Vagina (tissue), 2 donors: ENCODE measurements at places on chromosomes 7 and 10. TPM values are rescaled to one million over a fixed set of nuclear protein-coding genes. Genes with fewer than 3 reads are reported as not detected.
A peak's percentile ranks its signal among the peaks of the same experiment; 100 is the strongest.

DNA sequence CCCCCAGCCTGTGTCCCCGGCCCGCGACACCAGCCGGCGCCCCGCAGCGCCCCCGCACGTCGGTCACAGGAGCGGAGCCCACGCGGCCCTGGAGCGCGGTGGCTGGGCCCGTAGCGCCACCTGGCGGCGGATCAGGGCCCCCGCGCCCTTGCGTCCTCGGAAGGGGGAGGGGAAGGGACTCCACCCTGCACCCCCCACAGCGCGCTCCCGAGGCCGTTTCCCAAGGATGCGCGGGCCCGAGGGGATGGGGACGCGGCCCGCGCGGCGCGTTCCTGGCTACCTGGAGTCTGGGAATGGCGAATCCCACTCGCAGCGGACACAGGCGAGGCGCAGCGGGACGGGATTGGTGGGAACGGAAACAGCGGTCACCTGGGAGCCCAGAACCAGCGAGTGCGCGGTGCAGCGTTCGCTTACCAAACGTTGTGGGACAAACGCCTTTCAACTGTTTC, 23.8 kb upstream of the MKI67 start:
- H3K36me3 ChIP-seq: no peaks in the 10 kb centered on the region
- H3K27ac ChIP-seq: no peak overlapping the region

Gene CALD1
- 343 TPM for total RNA-seq

DNA sequence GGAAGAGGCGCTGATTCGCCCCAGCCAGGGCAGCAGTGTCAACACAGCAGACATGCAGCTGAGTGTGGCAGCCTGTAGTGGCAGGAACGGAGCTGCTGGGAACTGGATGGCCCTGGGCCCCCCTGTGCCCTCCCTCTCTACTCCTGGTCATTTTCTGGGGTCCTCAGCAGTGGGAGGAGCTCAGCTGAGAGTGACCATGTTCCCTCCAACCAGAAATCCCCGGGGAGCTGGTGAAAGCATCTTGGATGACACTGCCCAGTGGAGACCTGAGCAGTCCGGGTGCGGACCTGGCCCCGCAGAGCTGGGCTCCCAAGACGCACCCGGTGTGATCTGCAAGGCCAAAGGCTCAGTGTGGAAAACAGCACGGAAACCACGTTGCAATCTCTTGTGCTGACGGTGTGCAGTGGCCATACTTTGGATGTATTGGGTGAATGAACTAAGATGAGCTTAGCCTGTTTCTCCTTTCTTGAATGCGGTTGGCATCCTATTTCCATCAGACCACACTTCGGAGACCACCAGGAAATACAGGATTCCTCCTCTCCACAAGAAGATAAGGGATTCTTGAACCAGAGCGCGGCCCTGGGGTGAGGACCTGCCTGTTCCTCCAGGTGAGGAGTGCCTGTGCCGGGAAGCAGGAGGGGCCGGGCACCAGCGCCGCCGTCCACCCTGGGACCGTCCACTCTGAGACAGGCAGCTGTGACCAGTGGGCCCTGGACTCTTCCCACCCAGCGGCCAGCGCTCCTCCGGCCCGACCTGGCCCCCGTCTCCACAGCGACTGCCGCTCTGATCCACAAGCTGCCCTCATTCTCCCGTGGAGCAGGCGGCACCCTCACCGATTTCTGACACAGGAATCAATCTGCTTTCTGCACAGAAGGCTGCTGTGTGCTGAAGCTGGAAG, 93.5 kb upstream of the DIP2C start:
- H3K36me3 ChIP-seq: no peaks in the 10 kb centered on the region
- DNase-seq: peak; percentile 74
- H3K27ac ChIP-seq: no peak overlapping the region
- H3K4me3 ChIP-seq: no peak overlapping the region
- no peaks in the 10 kb centered on the region for H3K27me3 ChIP-seq
- peaks cover 10% of the 10 kb centered on the region for H3K4me1 ChIP-seq

Gene NPY4R2
- total RNA-seq: 0.49 TPM

Gene ZWINT
- 3.9 TPM for total RNA-seq

DNA sequence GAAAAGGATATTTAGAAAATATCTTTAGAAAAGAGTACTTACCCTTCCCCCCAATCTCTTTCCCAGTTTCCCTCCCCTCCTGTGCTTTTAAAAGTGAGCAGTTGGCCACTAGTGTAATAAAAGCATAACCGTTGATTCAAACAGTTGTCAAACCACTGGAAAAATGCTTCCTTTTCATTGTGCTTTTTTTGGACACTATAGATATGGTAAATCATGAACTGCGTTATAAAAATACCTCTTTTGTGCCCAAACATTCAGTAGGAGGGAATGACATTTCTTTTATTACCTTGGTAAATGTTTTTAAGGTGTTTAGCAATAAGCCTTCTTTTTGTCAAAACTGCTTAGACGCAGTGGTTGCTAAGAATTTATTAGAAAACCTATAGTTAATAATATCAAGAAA, 232.4 kb downstream of the SLC25A13 start:
- no peaks in the 10 kb centered on the region for H3K36me3 ChIP-seq
- no peak for DNase-seq
- no peaks in the 10 kb centered on the region for H3K27me3 ChIP-seq
- no peak overlapping the region for H3K27ac ChIP-seq
- H3K4me1 ChIP-seq: no peaks in the 10 kb centered on the region
- no peak overlapping the region for H3K4me3 ChIP-seq

- H3K27me3 ChIP-seq: no peaks in the 10 kb centered on the region
- H3K4me3 ChIP-seq: no peak overlapping the region
- no peak overlapping the region for H3K27ac ChIP-seq
- no peak for DNase-seq
- no peaks in the 10 kb centered on the region for H3K36me3 ChIP-seq
- H3K4me1 ChIP-seq: no peaks in the 10 kb centered on the region
Measured at GRCh38 chr7:120806669-120807068, 51.3 kb downstream of the TSPAN12 start.

GRCh38 chr7:139634087-139634486, 110.6 kb downstream of the CLEC2L start:
- H3K27ac ChIP-seq: no peak overlapping the region
- H3K36me3 ChIP-seq: no peaks in the 10 kb centered on the region
- no peaks in the 10 kb centered on the region for H3K4me1 ChIP-seq
- H3K27me3 ChIP-seq: no peaks in the 10 kb centered on the region
- no peak overlapping the region for H3K4me3 ChIP-seq

DNA sequence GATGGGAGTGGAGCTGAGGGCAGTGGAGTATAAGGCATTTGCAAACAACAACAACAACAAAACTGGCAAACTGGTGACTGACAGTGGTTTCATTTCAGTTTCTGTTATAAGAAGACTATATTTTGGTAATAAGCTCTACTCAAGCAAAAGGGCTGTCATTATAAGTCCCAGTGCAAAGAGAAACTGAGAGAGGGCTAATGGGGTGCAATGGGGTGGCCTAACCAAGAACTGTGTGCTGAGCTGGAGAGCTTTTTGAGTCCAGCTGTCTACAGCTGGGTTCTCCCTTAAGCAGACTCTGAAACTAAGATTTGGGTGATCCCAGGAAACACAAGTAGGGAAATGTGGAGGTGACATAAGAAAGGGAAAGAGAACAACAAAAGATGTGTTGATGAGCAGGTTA, 439.3 kb downstream of the ADRA2A start:
- H3K27ac ChIP-seq: no peak overlapping the region
- no peak for DNase-seq
- no peaks in the 10 kb centered on the region for H3K4me1 ChIP-seq
- no peak overlapping the region for H3K4me3 ChIP-seq
- no peaks in the 10 kb centered on the region for H3K36me3 ChIP-seq

- DNase-seq: no peak
- H3K27ac ChIP-seq: no peak overlapping the region
- no peak overlapping the region for H3K4me3 ChIP-seq
Measured at GRCh38 chr7:68146983-68147382, 1150.3 kb downstream of the TYW1 start.

DNA sequence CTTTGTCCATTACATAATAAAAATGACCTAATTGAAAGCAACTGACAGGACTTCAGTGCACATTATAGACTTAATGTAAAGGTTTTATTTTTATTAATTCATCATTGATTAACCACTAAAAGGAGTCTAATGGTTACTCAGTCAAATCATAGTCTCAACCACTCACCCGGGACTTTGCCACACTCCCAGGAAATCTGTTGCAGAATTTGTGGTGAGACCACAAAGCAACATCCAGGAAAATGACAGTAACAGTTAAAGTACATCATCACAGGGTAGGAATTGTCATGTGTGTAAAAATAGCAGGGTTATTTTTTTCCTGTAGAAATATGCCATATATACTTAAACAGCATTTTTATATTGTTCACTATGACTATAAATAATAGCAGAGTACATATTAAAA, 6.3 kb upstream of the HGF start:
- H3K36me3 ChIP-seq: no peaks in the 10 kb centered on the region
- no peak for DNase-seq
- H3K27ac ChIP-seq: no peak overlapping the region
- H3K4me3 ChIP-seq: no peak overlapping the region
- H3K4me1 ChIP-seq: no peaks in the 10 kb centered on the region

Gene XRCC2
- 1.7 TPM for total RNA-seq

DNA sequence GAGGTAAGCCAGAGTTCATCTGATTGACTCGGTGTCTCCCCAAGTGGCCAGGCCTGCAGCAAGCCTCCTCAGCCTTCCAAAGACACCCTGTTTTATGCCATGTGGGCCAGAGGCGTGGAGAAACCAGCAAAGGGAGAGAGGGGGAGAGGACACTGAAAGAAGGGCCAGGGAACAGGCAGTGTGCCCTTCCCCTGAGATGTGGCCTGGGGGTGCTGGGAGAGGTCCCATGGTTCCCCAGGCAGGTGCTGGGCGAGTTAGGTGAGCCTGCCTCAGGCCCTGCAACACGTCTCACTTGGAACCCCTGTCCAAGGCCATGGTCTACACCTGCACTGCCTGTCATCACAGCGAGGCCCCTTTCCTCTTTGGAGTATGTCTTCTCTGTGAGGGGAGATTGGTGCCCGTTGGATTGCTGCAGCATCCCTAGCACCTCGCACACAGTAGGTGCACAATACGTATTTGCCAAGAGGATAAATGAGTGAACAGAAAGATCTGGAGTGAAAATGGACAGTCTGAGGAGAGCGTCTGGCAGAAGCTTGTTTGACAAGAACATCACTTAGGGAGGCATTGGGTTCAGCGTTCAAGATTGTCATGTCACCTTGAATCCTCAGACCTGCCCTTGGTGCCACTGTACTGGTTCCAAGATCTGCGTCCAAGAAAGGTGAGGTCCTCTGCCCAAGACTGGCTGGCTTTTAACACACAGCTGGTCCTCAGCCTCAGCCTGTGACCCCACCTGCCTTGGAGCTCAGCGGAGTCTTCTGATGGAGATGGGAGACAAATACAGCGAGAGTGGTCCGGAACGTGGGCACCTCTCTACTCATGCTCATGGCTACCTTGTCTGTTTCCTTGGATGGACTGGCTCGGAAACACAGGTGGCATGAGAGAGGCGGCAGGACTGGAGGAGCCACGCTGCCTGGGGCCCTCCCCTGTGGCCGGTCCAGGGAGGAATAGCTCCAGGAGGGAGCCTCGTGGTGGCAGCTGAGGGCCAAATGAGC, 39.8 kb upstream of the NUB1 start:
- no peaks in the 10 kb centered on the region for H3K36me3 ChIP-seq
- no peak overlapping the region for H3K4me3 ChIP-seq
- H3K27ac ChIP-seq: no peak overlapping the region
- DNase-seq: peak; percentile 77
- H3K4me1 ChIP-seq: peaks cover 9% of the 10 kb centered on the region

- no peaks in the 10 kb centered on the region for H3K27me3 ChIP-seq
- no peak for DNase-seq
- peak within 1 kb of the TSS; percentile 83 for H3K27ac ChIP-seq
- H3K4me3 ChIP-seq: peak within 1 kb of the TSS; percentile 87
- H3K4me1 ChIP-seq: no peaks in the 10 kb centered on the region
Measured at GRCh38 chr7:90595801-90596670, at the start of gene CDK14. TSS of gene CDK14 (plus strand) at chr7:90596321. CDS start at chr7:90596628, 307 bp downstream.

Gene SPDYE2B
- not detected for total RNA-seq

DNA sequence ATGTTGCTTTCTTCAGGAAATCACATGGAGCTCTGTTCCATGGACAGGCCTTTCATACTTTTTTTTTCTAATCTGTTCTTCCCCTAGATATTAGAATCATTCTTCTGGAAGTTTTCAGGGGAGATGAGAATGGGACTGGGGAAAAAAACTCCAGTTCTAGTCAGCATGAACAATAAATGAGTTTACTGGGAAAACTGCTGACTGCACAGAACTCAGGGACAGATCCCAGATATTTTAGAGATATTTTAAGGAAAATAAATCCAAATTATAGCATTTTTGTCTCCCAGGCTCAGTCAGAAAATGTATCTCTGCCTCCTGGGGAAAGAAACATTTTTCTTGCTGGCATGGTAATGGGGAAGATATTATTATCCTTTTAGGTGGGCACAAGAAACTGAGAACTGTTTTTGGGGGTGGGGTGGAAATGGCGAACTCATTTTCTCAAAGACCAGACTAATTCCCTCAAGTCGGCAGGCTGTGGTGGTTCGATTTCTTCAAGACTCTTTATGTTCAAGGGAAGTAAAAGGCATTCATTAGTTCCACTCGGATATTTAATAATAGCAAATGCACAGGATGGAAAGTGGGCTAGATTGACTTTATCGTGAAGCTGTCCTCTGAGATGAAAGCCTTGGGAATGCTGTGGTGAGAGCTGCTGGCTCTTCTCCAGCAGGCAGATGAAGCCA, 157.5 kb downstream of the ADRA2A start:
- no peaks in the 10 kb centered on the region for H3K36me3 ChIP-seq
- DNase-seq: no peak
- H3K4me3 ChIP-seq: no peak overlapping the region
- H3K27me3 ChIP-seq: no peaks in the 10 kb centered on the region
- H3K27ac ChIP-seq: no peak overlapping the region

Gene TRPV6
- 7.9 TPM for total RNA-seq

Gene ACTL6B
- total RNA-seq: 0.49 TPM
